ENCODE measurements at places on chromosomes 1 and 21.

GRCh38 chr1:161071886-161072371 lies 2.2 kb upstream of the ARHGAP30 start:
- peak; percentile 58 for DNase-seq

GRCh38 chr21:18369115-18369514 lies 34.5 kb downstream of the TMPRSS15 start:
- DNase-seq: no peak

- DNase-seq: no peak
Observed at GRCh38 chr1:175220853-175221556, 28.4 kb upstream of the KIAA0040 start.

DNA sequence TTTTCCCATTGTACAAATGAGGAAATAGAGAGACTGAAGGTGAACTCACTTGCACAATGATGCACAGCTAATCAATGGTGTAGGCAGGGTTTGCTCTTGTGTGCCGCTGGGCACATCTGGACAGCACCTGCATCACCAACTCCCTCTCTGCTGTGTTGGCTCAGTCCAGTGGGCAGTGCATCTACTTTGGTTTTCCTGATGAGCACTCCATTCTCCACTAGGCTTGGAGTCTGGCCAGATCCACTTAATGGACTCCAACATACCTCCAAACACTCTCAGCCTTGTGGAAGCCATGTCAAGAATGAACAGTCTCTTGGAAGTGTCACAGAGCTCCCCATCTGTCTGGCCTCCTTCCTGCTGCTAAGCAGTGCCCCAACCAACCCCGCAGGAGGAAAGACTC lies 152.2 kb downstream of the HIVEP3 start:
- no peak for DNase-seq

GRCh38 chr1:43821471-43821870 lies 112.1 kb upstream of the ARTN start:
- DNase-seq: no peak

DNA sequence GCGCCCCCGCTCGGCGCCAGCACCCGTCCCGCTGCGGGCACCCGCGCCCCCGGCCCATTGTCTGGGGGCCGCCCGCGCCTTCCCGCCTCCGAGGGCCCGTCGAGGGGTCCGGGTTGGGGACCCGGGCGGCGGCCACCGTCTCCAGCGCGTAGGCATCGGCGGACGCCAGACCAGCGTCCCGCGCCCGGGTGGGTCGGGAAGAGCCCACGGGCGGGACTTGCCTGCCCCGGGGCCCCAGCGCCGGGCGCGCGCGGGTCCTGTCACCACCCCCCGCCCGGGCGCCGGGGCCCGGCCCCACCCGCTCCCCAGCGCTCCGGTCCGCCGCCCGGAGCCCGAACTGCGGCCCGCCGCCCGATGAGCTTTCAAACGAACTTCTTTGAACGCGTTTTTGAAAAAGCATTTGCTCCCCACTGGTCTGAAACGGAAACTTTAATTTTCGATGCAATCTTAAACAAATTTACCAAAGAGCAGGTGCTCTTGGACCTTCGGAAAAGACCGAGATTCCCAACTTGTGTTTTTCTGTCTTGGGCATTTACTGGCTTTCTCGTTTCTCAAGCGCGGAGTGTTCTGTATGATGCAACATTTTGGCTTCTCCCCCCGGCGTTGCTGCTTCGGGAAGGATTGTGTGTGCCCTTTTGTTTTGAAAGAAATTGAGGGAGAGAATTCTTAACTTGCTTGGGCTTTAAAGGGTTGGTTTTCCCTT lies 615 bp downstream of the CLIC4 start:
- DNase-seq: no peak

DNA sequence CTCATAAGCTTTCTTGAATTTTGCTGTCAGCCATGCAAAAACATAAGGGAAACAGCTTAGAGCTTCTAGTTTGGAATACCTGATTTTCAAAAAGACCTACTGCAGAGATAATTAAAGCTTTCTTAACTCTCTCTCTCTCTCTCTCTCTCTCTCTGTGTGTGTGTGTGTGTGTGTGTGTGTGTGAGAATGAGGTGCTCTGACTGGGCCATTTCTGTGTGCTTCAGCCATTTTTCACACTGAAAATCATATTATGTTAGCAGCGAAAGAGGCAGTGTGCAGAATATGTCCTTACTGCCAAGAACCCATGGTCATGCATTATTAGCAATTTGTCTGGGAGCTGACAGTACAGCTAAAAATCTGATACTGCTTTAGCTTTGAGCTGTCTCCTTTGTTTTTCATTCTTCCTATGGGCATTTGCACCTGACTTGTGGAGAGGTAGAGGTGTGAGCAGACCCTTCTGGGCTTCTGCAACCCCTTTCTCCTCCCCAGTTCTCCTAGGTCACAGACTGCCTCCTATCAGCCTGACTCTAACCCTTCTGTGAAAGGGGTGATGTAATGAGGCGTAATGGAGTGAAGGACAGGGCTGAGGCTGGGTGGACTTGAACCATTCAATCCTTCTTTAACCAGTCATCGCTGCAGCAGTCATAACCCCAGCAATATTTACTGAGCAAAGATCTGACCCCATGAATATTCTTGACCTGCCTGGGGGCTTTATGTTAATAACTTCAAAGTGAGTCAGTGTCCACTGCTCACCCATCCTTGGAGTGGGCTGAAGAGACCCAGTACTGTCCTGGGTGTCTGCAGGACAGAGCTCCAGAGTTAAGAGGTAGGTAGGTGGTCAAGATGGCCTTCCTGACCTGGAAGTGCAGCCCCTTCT lies 61.2 kb downstream of the SYT6 start:
- no peak for DNase-seq

GRCh38 chr1:224592636-224593582 lies 23.2 kb upstream of the CNIH3 start:
- peak; percentile 63 for DNase-seq

DNA sequence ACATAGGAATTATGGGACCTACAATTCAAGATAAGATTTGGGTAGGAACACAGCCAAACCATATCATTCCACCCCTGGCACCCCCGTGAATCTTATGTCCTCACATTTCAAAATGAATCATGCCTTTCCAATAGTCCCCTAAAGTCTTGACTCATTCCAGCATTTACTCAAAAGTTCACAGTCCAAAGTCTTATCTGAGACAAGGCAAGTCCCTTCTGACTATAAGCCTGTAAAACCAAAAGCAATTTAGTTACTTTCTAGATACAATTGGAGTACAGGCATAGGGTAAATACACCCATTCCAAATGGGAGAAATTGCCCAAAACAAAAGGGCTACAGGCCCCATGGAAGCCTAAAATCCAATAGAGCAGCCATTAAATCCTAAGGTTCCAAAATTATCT lies 138.9 kb downstream of the PLPPR5 start:
- DNase-seq: no peak

DNA sequence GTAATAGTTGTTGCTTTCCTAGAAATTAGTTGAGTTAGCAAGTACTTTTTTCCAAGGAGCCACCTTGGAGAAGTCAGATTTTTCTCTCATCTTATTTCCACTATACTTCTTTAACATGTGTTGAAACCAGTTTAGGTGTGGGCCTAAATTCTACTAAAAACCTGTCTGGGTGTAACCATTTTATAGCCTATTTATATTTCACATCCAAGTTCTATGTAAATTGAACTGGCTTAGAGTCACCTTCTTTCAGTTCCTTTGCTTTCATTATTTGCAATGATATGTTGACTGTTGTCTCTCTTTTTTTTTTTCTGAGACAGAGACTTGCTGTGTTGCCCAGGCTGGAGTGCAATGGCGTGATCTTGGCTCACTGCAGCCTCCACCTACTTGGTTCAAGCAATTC lies 195.6 kb downstream of the CLEC20A start:
- DNase-seq: no peak

DNA sequence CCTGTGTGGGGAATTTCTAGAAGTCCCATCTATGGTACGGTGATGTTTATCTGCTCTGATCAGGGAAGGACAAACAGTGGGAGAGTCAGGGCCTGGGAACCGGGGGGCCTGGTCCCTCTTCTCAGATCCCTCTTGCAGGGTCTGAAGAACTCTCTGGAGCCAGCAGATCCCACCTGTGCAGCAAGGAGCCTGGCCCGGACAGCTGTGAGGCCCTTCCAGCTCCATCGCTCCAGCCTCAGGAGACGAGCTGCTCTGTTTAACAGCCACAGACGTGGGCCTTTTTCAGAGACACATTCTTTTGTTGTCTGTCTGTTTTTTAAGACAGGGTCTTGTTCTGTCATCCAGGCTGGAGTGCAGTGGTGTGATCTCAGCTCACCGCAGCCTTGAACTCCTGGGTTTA lies 14.5 kb downstream of the C1orf174 start:
- DNase-seq: no peak

- DNase-seq: no peak
Observed at GRCh38 chr1:17585266-17585987, 45.9 kb downstream of the ARHGEF10L start.

DNA sequence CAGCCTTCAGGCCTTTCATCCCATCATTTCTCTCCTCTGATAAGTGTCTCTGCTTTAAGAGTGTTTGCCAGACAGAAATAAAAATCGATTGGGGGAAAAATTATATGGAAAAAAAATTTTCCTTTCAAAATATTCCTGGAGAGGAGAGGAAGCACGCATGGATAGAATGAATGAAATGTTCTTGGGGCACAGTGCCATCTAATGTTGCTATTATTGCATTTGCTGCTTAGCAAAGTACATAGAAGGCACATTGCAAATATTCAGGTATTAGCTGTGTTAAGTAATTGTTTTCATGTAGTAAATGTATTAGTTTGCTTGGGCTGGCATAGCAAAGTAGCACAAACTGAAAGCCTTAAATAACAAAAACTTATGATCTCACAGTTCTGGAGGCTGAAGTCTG lies 18.1 kb downstream of the B3GALT5 start:
- DNase-seq: no peak

DNA sequence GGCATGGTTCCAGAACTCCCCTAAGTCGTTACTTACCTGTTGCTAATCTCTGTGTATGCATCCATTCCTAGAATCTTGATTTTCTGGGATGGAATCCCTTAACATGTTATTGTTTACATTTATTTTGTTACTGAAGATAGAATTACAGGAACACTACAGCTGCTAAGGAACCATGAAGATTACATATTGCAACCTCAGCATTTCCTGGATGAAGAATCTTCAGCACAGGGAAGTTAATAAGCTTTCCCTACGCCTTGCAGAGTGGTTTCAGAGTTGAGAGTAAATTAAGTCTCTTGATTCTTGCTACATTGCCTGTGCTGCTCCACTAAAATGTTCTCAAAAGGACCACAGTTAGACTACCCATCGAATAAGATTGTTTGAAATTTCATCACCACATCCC lies 31.4 kb upstream of the GBP6 start:
- no peak for DNase-seq

- DNase-seq: no peak
Observed at GRCh38 chr1:229553621-229554130, 4.8 kb downstream of the ABCB10 start.

DNA sequence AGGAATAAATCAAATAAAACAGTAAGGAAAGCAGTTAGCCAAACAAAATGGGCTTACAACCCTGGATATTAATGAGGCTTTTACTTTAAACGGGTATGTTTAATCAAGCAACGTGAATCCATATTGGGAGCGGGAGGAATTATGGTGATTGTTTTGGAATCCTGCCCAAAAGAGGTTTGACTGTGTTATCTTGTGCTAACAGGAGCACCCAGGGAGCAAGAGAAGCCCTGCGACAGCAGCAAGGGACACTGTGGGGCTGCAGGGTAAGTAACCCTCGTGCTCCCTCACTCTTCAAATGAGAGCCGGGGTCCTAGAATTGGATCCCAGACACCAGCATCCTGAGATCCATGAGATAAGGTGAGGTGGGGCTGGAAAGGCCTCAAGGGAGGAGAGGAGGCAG lies 72.6 kb upstream of the PGBD5 start:
- no peak for DNase-seq

GRCh38 chr1:205565799-205566198 lies 61.3 kb downstream of the CDK18 start:
- DNase-seq: no peak

GRCh38 chr1:3318329-3318728 lies 136.1 kb upstream of the ARHGEF16 start:
- DNase-seq: no peak

- DNase-seq: no peak
Observed at GRCh38 chr1:242827538-242827937, 303.0 kb upstream of the PLD5 start.

DNA sequence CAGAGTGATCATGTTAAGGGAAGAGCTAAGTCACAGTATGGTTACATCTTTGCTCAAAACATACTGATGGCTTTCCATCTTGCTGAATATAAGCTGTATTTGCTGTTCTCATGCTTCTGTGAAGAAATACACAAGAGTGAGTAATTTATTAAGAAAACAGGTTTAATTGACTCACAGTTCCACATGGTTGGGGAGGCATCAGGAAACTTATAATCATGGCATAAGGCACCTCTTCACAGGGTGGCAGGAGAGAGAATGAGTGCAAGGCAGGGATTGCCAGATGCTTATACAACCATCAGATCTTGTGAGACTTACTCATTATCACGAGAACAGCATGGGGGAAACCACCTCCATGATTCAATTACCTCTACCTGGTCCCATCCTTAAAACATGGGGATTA lies 24.4 kb upstream of the RGS5 start:
- DNase-seq: no peak

DNA sequence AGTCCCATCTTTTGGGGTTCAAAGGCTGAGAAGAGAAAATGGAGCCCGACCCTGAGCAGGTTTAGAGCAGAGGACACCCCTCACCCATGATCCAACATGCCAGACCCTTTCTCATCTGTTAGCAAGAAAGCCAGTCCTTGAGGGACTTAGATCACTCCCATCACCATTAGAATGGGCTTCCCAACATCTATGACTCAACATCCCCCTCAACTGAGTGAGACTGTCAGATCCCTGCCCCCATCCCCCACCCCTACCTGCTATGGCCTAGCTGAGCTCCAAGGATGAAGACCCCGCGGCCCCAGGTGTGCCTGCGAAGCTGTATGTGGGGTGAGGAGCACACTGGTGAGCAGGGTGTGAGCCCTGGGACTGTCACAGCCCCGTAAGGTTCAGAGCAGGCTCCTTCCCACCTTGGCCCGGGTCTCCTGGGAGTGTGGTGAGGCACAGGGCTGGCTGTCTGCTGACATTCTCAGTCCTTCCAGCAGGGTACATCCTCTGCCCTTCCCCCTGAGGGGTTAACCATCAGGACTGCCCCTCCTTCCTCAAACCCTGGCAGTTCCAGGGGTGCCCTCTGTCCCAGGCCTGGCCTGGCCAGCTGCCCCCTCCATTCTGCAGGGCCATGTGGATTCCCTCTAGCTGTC lies 21.4 kb upstream of the BLACAT1 start:
- no peak for DNase-seq

GRCh38 chr1:239209591-239209990 lies 176.8 kb upstream of the CHRM3 start:
- DNase-seq: no peak

- DNase-seq: no peak
Observed at GRCh38 chr1:42017259-42017658, 98.5 kb upstream of the HIVEP3 start.

Data from hepatic stellate cell (primary cell).